ENCODE measurements at places on chromosomes 12 and 14.

- no peak for DNase-seq
Observed at GRCh38 chr12:76952995-76953394, 74.2 kb upstream of the CSRP2 start.

DNA sequence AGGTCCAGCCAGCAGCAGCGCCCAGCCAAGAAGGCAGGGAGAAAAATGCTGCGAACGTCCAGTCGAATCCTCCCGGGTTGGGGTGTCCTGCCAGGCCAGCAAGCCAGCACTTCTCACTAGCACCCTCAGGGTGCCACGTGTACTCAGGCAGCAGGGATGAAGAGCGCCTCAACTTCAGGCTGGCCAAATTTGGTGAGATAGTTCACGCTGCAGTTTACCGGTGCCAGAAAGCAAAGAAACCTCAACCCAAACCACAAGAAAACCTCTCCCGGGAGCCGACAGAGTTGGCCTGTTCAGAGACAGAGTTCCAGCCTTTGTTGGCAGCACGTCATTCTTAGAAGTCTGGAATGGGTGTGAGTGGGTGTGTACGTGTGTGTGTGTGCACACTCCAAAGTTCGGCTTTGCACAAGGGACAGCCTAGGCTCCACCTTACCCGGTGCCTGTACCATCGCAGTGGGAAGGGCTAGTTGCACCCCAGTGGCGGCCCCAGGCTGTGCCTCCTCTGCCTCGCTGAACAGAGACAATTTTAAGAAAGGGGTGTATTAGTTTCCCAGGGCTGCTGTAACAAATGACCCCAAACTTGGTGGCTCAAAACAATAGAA lies 42.1 kb downstream of the ELK3 start:
- DNase-seq, result no peak

DNA sequence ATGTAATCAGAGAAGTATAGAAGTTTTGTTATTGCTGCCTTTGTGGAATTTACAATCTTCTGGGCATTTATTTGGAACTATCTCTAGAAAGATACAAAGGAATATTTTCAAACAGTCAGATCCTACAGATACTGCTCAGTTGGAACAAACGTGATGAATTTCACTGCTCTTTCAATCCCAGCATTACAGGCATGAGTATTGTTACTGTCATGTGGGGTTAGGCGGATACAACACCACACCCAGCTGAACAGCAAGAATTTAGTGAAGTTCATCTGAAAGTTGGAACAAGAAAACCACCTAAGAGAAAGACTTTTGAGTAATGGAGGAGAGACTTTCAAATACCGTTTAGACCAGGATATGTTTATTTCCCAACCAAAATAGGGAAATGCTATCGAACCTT lies 123.3 kb upstream of the PLXNC1 start:
- DNase-seq, result no peak

- no peak for DNase-seq
Observed at GRCh38 chr12:64609536-64610078, 688 bp upstream of the RASSF3 start.

DNA sequence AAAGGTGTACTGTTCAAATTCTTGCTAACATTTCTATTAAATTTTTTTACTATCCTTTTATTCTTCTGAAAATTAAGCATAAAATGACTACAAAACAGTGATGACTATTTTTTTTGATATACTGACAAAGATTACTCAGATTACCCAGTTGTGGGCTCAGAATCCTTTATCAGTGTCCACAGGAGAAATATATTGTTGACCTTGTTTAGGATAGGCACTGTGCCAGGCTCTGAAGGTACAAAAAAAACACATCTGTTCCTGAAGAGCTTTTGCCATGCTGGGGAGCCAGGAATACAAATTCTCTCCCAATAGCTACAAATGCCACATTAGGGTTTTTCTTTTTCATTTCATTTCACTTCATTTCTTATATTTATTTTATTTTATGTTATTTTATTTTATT lies 26.9 kb upstream of the GCH1 start:
- peak; percentile 42 for DNase-seq

DNA sequence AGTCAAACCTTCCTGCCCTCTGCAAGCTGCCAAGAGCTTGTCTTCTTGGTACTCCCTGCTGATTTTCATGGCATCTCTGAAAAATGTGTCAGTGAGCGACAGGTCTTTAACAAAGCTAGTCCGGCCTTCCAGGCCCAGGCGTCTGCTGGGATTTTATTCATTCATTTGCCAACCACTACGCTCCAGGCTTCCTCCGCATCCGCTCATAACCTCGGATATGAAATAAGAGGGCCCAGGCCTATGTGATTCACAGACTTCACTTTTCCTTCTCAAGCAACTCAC lies 13.8 kb downstream of the TSPAN9 start:
- DNase-seq, result no peak

- no peak for DNase-seq
Observed at GRCh38 chr14:105865266-105865903, 339.0 kb downstream of the TMEM121 start.

GRCh38 chr12:86838711-86839110 lies 582.5 kb upstream of the MGAT4C start:
- DNase-seq, result no peak

DNA sequence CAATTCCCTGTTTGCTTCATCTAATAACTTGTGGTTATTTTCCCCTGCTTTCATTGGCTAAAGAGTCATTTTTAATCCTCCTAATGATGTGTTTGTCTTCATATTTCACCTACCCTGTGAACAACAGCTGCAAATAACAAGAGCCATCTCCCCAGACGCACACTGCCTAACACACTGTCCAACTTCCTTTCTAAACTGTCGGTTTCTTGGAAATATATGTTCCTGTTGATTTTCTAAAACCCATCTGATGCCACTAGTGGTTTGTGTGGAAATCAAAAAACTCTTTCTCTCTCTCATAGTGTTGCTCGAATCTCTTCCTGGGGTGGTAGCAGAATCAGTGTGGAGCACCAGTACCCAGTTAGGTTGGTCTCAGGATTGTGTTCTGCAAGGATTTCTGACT lies 226.9 kb downstream of the EPS8 start:
- no peak for DNase-seq

DNA sequence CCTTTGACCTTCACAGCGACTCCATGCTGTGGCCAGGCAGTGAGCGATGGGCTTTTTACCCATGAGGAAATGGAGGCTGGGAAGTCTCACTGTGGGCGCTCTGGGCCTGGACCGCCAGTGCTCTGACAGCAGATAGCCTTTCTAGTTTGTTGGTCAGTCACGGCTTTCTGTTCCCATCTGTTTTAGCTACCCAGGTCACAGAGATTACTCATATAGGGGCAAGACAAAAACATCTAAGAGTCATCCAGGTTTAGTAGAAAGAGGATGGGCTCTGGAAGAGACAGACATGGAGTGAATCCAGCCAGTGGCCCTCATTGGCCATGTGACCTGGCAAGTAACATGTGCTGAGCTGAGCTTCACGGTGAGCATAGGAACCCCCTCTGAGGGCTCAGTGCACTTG lies 68.6 kb downstream of the MARK3 start:
- DNase-seq, result no peak
